Cerebellum (tissue), 4 donors: ENCODE measurements at places on chromosomes 2 and 18. TPM values are rescaled to one million over a fixed set of nuclear protein-coding genes. Genes with fewer than 3 reads are reported as not detected.

HRH4 gene
- 0.18 TPM for total RNA-seq

SCG2 gene
- 31.7 TPM for total RNA-seq

GAL3ST2 gene
- total RNA-seq, result 0.45 TPM

CNTNAP5 gene
- 49.7 TPM for total RNA-seq

GLI2 gene
- 8.9 TPM for total RNA-seq

TMEM18 gene
- 24.9 TPM for total RNA-seq

CNDP1 gene
- 0.36 TPM for total RNA-seq

ACTR3 gene
- 98.4 TPM for total RNA-seq

PIAS2 gene
- total RNA-seq, result 86.1 TPM

RTKN gene
- total RNA-seq, result 11.0 TPM

TIA1 gene
- total RNA-seq, result 432 TPM

FHOD3 gene
- 38.0 TPM for total RNA-seq

CYP27C1 gene
- 1.1 TPM for total RNA-seq

NEU4 gene
- total RNA-seq, result 0.82 TPM

CDH19 gene
- total RNA-seq, result 0.09 TPM

RABL2A gene
- total RNA-seq, result 27.6 TPM

PFN4 gene
- total RNA-seq, result 1.00 TPM
